ENCODE measurements at places on chromosomes 13 and 19.

DNA sequence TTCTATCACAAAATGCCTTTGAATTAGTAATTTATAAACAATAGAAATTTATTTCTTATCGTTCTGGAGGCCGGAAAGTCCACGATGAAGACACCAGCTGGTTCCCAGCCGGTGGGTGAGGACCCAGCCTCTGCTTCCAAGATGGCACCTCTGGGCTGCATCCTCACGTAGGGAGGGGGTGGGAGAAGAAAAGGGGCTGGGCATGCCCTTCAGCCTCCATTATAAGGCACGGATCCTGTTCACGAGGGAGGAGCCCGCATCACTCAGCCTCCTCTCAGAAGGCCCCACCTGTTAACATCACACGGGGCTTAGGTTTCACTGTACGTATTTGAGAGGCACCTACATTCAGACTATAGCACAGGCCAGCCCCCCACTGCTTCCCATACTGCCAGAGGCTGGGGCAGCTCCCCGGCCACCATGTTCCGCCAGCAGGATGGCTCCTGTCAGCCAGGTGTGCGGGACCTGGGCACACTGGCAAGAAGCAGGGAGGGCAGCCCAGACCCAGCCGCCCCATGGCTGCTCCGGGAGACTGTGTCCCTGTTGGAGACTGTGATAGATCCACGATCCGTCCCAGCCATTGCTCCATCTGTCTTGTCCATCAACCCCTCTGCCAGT is 131.6 kb downstream of the SOX1 start:
- DNase-seq = no peak

- no peak for DNase-seq
These were observed 189.9 kb upstream of the UFM1 start for GRCh38 chr13:38159710-38160109.

GRCh38 chr19:2782329-2782935 is 641 bp downstream of the SGTA start:
- no peak for DNase-seq

DNA sequence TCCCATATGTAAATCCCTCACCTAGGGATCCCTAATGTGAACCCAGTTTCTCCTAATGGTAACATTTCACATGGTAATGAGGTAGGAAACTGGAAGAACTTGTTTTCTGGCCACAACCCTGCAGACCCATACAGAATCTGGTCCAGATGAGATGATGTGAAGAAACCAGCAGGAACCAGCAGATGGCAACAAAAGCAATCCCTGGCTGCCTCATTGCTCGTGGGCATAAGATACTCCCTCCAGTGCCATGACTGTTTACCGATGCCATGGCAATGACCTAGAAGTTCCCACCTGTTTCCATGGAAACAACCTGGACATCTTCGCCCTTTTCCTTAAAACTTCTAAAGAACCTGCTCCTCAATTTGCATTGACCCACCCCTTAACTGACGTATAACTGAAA is 1.4 kb upstream of the CD209 start:
- no peak for DNase-seq

- DNase-seq = no peak
These were observed 2.3 kb downstream of the IER2 start for GRCh38 chr19:13152356-13152973.

- DNase-seq = no peak
These were observed 162.5 kb downstream of the KCTD12 start for GRCh38 chr13:76723551-76724232.

GRCh38 chr19:8592231-8593009 is 15.2 kb upstream of the MYO1F start:
- peak; percentile 91 for DNase-seq

DNA sequence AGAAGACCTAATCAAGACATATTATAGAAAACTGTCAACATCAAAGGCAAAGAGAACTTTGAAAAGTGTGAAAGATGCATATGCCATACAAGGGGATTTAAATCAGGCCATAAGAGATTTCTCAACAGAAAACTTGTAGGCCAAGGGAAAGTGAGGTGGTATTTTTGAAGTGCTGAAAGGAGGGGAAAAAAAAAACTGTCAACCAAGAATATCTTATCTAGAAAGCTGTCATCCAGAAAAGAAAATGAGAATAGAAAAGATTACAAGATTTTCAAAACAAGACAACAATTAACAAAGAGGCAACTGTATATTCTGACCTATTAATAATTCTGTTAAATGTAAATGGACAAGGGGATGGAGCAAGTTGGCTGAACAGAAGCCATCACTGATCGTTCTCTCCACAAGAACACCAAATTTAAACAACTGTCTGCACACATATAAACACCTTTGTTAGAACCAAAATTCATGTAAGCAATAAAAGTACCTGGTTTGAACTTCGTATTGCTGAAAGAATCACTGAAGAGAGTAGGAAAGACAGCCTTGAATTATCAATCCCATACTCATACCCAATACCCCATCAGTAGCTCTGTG is 880.1 kb upstream of the PCDH9 start:
- DNase-seq = no peak

GRCh38 chr19:10505583-10506229 is 2.5 kb upstream of the KEAP1 start:
- DNase-seq = peak; percentile 78

- DNase-seq = no peak
These were observed 29.8 kb upstream of the RAP2A start for GRCh38 chr13:97403893-97404750.

DNA sequence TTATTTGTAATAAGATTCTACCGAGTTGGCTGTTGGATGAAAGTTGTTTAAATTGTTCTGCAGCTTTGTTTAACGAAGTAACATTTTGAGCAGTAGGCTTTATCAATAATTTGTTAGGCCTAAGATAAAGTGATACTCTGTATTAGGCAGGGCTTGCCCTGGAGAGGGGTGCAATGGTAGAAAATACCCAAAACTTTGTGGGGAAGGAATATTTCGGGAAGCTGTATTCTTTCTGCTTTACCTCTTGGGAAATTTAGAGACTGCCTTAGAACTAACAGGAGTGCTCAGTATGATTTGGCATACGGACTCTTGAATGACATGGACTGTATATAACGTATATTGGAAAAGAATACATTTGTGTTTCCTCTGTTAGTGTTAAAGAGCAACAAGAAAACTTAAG is 2.5 kb downstream of the PDS5B start:
- no peak for DNase-seq

- no peak for DNase-seq
These were observed 855.7 kb downstream of the SLITRK5 start for GRCh38 chr13:88526853-88527215.

Data from central memory CD8-positive, alpha-beta T cell (primary cell).